ENCODE measurements at places on chromosomes 12 and 14.
A peak's percentile ranks its signal among the peaks of the same experiment; 100 is the strongest.

GRCh38 chr12:27779416-27779919 is 565 bp upstream of the KLHL42 start:
- peak; percentile 3 for DNase-seq

GRCh38 chr14:60856111-60856510 is 121.5 kb downstream of the MNAT1 start:
- DNase-seq = no peak

- DNase-seq = no peak
Measured at GRCh38 chr12:85277900-85278597, 2.0 kb upstream of the ALX1 start.

GRCh38 chr14:91293281-91293680 is 48.8 kb upstream of the GPR68 start:
- DNase-seq = no peak

DNA sequence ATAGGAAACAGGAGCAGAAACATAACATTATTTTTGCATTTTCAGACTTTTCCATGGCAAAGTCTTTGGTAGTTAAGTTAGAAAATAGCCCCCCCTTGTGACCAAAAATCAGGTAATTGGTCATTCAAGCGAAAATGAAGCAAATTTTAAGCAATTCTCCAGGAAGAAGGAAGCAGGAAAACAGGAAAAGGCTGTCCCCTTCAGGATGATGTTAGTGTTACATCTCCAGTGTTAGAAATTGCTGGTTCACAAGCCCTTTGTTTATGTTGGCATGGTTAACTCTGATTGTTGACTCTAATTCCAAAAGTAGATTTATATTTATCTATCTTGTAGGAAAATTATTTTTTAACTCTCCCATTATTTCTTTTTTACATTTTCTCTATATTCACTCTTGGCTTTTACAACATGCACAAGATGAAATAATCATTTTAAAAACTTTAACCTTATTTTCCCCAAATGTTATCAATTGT is 18.8 kb upstream of the GAS2L3 start:
- DNase-seq = peak; percentile 73

GRCh38 chr14:22658946-22659345 is 14.8 kb upstream of the OR6J1 start:
- no peak for DNase-seq

GRCh38 chr14:105980224-105980623 is 453.8 kb downstream of the TMEM121 start:
- DNase-seq = no peak

- DNase-seq = no peak
Measured at GRCh38 chr14:32432813-32433538, 103.9 kb downstream of the AKAP6 start.

DNA sequence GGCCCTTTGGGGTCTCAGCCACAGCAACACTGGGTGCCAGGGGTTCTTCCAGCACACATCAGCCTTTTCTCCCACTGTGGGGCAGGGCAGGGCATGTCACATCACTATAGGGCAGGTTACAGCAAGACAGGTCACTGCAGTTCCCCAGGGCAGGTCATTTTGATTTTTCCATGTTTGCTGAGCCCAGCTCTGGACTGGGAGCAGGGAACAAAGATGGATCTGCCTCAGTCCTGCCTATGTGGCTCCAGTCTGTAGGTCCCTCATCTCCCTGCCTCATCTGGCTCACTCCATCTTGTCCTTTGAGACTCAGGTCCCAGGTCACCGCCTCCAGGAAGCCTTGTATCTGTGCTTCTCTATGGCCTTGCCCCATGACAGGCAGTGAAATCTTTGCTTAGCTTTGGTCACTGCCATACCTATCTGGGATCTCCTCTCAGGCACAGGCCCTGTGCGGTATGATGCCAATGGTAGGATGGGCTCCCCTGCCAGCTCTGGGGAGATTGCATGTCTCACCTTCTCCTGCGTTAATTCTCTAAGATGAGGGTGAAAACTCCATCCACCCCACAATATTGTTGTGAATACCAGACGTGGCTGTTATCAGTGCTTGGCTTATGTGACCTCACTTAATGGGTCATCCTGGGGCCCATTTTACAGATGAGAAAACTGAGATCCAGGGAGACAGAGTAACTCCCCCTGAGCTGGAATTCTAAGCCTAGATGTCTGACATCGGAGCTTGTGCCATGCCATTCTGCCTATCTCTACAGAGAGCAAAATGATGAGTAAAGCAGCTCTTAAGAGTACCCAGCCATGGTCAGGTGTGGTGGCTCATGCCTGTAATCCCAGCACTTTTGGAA is 1.5 kb downstream of the SERPINA6 start:
- no peak for DNase-seq

DNA sequence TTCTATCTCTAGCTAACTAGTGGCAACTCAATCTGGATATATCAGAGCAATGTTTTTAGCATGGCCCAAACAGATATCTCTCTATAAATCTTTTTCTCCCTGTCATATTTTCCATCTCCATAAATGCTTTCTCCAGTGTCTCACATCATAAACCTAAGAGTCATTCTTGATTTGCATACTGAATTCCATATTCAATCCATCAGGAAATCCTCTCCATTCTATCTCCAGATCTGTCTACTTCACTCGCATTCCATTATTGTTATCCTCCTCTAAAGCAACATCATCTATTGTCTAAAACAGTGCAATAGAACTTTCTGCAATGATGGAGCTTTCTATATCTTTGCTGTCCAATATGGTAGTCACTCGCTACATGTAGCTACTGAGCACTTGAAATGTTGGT is 45.5 kb upstream of the ERGIC2 start:
- DNase-seq = no peak

DNA sequence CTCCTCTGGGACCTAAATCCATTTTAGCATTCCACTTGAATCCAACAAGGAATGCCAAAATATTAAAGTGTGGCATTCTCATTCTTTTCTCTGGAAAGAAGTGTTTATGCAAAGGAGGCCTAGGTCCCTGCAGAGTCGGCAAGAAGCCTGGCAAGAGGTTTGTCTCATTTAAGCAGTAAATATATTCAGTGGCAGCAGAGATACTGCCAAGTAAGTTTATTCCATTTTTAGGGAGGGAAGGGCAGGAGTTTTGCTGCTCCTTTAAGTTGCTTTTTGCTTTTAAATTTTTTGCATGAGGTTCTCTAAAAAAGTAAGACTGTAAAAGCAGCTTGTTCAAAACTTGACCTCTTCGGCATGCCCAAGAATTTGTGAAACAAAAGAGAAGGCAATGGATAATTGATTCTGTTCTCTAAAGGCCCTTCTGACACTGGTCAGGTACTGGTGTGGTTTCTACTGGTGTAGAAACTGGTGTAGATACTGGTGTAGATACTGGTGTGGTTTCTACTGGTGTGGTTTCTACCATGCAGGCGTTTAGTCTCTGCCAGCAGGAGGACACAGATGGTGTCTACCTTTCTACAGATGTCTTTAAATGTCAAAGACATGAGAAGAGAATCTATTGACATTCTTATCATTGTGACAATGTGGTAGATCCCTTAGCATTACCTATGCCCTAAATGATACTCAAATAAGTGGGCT is 107.3 kb downstream of the SAMD4A start:
- DNase-seq = no peak

GRCh38 chr12:95474660-95474958 is 657 bp downstream of the METAP2 start:
- no peak for DNase-seq

- DNase-seq = no peak
Measured at GRCh38 chr12:68453876-68454275, 121.7 kb upstream of the MDM1 start.

DNA sequence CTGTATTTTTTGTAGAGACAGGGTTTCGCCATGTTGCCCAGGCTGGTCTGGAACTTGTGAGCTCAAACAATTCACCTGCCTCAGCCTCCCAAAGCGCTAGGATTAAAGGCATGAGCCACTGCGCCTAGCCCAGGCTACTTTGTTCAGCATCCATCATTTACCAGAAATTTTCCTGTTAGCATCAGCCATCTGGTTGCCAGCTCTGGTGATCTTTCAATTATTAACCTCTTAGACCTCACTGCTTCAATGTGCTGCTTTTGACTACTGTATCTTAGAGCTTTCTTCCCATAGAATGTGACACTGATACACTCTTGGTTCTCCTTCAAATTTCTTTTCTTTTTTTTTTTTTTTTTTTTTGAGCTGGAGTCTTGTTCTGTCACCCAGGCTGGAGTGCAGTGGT is 5.4 kb upstream of the AMHR2 start:
- DNase-seq = no peak

DNA sequence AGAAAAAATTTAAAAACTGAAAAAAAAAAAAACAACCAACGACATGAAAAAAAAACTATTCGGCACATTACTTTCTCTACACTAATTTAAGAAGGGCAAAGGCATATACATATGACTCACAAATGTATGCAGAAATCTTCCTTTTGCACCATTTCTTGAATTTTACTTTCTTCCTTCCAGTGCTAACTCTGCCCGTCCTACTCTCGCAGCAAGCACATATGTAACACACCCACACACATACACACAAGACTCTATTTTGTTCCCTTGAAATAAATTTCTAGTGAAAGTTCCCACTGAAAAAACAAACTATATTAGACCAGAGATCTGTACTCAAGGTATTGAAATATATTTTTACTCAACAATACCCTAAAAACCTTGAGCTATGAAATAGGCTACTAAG is 14.6 kb downstream of the BTG1 start:
- DNase-seq = peak; percentile 52

DNA sequence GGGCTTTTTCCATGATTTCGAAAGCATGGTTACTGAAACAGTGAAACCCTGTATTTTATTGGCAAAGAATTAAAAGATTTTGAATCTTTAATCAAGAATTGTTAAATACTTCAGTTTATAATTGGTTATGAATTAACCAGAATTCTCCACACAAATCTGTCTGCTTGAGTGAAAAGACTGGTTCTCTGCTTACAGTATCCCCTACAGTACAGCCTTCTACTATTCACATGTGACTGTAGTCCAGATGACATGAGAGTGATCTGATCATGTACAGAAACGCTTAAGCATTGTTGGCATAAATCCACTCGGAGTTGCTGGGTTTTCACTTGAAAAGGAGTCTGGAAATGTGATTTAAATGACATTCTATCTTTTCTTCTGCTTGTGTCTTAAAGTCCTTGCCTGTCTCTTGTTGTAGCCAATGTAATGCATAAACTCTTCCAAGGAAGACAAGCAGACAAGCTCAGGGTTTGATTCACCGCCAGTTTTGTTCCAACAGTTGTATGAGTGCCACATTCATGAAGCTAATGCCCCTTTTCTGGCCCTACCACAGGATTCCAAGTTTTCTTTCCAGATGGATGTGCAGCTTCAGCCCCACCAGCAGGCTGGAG is 222.0 kb upstream of the LRIG3 start:
- no peak for DNase-seq

GRCh38 chr12:32010631-32011336 is 51.6 kb downstream of the RESF1 start:
- no peak for DNase-seq

DNA sequence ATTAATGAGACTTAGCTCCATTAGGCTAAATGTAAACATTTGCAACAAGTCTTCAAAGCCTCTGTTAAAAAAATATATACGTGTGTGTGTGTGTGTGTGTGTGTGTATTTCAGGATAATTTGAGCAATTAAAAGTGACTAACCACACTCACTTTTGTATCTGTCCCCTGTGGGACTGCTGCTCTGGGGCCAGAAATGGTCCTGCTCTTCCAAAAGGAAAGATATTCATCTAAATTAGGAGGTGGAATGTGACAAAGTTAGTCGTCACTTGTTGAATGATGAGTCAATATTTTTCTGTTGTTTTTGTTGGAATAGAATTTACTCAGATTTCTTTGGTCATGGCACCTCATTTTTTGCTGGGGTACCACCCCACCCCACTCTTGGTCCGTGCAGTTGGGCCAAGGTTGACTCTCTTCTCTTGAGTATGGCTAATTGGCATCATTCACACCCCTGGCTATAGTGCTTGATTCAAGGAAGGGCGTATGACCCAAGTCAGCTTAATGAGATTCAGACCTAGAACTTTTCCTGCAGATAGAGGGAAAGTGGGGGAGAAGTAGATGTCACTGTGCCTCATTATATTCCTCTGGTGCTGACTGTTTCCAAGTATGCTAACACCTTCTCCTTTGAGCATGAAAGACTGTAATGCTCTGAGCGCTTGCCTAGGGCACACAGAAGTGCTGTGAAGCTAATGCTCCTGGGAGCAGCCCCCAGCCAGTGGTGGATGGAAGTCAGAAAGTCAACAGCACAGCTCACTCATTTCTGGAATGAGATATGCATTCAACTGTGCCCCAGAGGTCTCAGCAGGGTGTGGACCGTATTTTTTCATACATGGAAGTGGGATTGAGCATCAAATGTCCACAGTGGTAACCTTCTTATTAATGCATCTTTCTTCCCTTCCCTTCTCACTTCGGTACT is 577.0 kb upstream of the TBX3 start:
- DNase-seq = no peak

DNA sequence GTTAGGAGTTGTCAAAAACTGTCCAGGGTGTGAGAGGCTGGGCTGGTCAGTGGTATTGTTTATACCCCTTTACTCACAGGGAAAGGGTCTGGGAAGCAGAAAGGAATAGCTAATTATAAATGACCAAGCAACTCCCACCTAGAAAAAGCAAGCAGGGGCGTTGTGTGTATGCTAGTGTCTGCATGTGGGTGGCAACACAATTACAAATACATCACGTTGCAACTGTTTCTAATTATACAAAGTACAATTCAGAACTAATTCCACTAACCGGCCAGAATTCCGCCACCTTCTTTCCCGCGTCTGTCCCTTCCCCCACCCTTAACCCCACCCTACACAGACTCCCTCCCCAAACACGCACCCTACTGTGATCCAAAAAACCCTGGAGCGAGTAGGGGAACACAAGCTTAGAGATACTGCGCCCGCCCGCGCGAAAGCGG is 2.2 kb downstream of the DPF3 start:
- DNase-seq = no peak

GRCh38 chr12:12990700-12991468 is 9.2 kb downstream of the HEBP1 start:
- DNase-seq = no peak

- no peak for DNase-seq
Measured at GRCh38 chr14:80543211-80543610, 331.9 kb upstream of the DIO2 start.

- DNase-seq = no peak
Measured at GRCh38 chr12:66500841-66501240, 178.0 kb downstream of the GRIP1 start.
